Breast epithelium (tissue), 4 donors: ENCODE measurements at places on chromosomes 12 and 14. TPM values are rescaled to one million over a fixed set of nuclear protein-coding genes. Genes with fewer than 3 reads are reported as not detected.

DNA sequence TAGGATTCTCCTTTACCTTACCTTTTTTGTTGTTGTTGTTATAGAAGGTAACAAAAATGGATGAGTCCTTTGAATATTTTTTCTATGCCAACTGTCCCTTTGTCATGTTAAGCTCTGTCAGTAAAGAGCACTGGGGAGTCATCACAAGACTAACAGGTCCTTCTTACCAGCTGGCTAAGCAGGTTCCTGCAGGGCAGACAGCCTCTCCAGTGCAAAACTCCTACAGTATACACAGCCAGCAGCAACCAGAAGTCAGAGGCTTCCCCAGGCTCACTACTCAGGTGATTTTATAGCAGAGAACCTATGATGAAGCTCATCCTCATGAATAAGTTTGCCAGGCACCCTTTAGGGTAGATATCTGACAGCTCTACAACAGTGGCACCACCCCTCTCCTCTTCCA lies 271.1 kb downstream of the RERGL start:
- no peaks in the 10 kb centered on the region for H3K36me3 ChIP-seq
- DNase-seq: no peak
- no peaks in the 10 kb centered on the region for H3K27me3 ChIP-seq
- H3K4me1 ChIP-seq: no peaks in the 10 kb centered on the region
- no peak overlapping the region for H3K4me3 ChIP-seq

- H3K27ac ChIP-seq: no peak overlapping the region
- no peaks in the 10 kb centered on the region for H3K27me3 ChIP-seq
- no peaks in the 10 kb centered on the region for H3K36me3 ChIP-seq
- DNase-seq: no peak
Measured at GRCh38 chr14:96798956-96799355, 1.8 kb downstream of the VRK1 start.

The HOXC4 gene
- total RNA-seq: 1.8 TPM

The INSM2 gene
- total RNA-seq: not detected
